Esophagus muscularis mucosa (tissue), 4 donors: ENCODE measurements at places on chromosomes 7 and 10.

GRCh38 chr10:29199941-29200679, 88.8 kb upstream of the LYZL1 start:
- DNase-seq = no peak

DNA sequence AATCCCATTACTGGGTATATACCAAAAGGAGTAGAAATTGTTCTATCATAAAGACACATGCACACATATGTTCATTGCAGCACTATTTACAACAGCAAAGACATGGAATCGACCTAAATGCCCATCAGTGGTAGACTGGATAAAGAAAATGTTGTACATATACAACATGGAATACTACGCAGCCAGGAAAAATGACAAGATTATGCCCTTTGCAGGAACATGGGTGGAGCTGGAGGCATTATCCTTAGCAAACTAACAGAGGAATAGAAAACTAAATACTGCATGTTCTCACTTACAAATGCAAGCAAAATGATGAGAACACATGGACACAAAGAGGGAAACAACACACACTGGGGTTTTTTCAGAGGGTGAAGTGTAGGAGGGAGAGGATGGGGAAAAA, 300.2 kb downstream of the BAMBI start:
- DNase-seq = no peak

- no peak for DNase-seq
Measured at GRCh38 chr7:150855046-150855445, 2.7 kb downstream of the AOC1 start.

- DNase-seq = no peak
Measured at GRCh38 chr10:110226926-110227641, 19.7 kb downstream of the MXI1 start.

DNA sequence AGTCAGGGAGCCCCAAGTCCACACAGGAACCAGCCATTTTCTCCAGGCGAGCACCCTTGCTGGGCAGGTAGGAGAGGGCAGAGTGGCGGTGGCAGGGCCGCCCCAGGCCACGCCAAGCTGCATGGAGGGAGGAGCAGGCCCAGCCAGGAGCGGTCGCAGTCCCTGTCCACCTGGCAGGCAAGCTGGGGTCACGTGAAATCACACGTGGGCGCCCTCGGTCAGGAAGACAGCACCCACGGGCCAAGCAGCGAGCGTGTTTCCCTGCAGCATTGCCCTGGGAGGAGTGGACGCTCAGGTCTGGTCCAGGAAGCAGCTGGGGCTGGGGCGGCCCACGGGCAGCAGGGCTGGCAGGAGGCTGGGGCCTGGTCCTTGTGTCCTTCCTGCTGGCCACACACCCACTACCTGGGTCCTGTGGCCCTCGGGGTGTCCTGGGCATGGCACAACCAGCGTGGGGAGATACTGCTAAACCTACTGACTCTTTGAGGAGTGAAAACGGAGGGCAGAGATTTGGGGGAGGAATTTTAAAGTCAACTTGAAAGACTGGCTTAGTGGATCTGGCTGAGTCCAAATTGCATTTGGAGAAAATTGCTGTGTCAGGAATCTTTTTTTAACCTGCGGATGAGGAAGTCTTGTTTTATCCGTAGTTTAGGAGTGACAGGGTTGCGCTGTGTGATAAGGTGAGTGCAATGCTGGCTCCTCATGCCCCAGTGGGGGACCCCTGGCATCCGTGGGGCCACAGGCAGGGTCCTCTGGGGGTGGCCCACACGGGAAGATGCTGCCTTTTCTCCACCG, 12.2 kb upstream of the ADGRA1 start:
- DNase-seq = no peak
